Mucosa of descending colon (tissue), 3 donors: ENCODE measurements at places on chromosomes 7 and 10.

GRCh38 chr7:8143151-8143874, 118.7 kb downstream of the ICA1 start:
- DNase-seq: no peak

DNA sequence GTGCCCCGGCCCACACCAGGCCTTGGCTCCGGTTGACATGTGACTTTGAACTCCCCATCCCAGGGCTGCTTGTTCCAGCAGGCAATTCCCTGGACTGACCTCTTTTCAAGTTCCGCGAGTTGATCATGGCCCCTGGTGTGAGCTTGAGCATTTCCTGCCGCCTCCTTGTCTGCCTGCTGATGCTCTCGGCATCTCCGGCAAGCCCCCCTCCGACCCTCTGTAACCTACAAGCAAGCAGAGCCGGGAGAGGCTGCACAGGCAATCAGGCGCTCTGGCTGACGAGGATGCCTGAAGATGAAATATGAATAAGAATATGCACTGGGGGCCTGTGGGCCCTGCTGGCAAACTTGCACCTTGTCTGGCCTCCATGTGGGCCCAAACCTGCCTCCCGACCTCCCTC, 304.9 kb upstream of the MKI67 start:
- no peak for DNase-seq

GRCh38 chr10:62093863-62094291, 174.8 kb downstream of the RTKN2 start:
- DNase-seq: no peak

- DNase-seq: no peak
Observed at GRCh38 chr7:89849052-89849451, 305.2 kb upstream of the STEAP1 start.

- no peak for DNase-seq
Observed at GRCh38 chr10:6408799-6409198, 171.3 kb downstream of the PRKCQ start.

- no peak for DNase-seq
Observed at GRCh38 chr7:17622451-17622850, 317.8 kb downstream of the SNX13 start.

- DNase-seq: no peak
Observed at GRCh38 chr7:148747274-148747673, 48.6 kb downstream of the CUL1 start.

DNA sequence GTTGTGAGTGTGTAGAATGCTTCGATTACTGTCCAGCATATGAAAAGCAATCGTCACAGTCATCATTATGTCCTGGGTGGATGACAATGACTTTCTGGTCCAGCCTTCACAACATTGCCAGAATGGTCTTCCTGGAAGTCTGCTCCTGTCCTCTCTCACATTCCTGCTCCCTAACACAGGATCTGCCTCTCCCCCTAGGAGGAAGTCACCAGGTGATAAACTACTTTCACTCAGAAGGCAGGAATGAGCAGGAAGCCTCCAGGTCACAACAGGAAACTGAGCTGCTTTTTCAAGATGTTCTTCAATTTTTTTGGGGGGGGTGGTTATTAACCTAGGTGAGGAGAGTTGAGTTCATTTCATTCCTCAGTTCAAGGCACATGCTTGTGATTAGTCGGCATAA, 13.6 kb upstream of the GPNMB start:
- DNase-seq: no peak

DNA sequence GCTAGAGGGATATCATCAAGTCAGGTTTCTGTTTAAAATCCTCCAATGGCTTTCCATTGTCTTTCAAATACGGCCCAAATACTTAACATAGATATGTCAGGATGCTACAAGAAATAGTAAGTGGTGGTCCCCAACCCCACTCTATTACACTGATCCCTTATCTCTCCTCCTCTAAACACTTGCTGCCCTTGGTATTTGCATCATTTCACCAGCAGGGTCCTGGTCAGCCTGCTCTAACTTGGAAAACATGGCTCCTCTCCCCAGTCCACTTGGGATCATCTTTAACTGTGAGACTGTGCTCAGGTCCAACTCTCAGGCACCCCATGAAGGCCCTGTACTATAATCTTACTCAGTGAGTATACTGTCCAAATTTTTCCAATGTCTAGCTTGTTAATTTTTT, 53.8 kb upstream of the GSAP start:
- no peak for DNase-seq

DNA sequence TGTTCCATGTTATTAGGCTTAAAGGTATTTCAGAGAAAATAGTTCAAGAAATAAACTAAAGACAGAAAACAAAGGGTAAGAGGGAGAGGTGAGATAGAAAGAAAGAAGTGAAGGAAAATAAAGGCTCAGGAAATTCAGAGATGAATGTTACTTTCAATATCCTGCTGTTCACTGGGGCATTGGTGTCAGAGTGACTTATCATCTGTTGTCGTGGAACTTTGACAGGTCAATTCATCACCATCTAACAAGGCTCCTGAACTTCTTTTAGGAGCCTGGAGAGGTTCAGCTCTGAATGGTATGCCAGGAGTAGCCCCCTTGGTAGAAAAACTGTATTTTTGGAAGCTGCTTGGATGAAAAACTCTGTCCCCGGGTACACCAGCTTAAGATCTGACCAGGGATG, 100.1 kb downstream of the KLF6 start:
- no peak for DNase-seq
